Thymus (tissue), 14 donors: ENCODE measurements at places on chromosomes 16 and 17. TPM values are rescaled to one million over a fixed set of nuclear protein-coding genes. Genes with fewer than 3 reads are reported as not detected.

ELMO3 gene
- total RNA-seq, result 2.3 TPM

GRCh38 chr16:49740256-49740655 lies 115.7 kb downstream of the ZNF423 start:
- H3K36me3 ChIP-seq, result no peaks in the 10 kb centered on the region
- DNase-seq, result no peak
- no peak overlapping the region for H3K4me3 ChIP-seq
- no peak overlapping the region for H3K27ac ChIP-seq
- H3K4me1 ChIP-seq, result no peaks in the 10 kb centered on the region

DNA sequence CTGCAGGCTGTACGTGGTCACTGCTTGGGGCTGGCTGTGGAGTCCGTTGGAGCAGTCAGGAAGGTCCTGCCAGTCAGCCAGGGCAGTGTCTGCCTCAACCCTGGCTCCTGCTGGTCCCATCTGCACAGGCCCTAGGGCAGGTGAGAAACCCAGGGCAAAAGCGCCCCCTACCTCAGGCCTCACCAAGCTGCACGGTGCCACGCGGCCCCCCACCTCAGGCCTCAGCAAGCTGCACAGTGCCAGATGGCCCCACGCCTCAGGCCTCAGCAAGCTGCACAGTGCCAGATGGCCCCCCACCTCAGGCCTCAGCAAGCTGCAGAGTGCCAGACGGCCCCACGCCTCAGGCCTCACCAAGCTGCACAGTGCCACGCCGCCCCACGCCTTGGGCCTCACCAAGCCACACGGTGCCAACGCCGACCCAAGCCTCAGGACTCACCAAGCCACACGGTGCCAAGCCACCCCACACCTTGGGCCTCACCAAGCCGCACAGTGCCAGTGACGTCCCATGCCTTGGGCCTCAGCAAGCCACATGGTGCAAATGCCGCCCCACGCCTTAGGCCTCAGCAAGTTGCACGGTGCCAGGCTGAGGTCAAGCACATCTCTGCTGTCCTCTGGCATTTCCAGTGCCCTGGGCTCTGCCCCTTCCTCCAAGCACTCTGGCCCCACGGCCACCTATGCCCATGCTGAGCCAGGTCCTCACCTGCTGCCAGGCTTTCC lies 5.5 kb downstream of the TMEM204 start:
- H3K36me3 ChIP-seq, result peaks cover 11% of the 10 kb centered on the region
- no peak overlapping the region for H3K4me3 ChIP-seq
- no peak for DNase-seq
- no peaks in the 10 kb centered on the region for H3K27me3 ChIP-seq

DNA sequence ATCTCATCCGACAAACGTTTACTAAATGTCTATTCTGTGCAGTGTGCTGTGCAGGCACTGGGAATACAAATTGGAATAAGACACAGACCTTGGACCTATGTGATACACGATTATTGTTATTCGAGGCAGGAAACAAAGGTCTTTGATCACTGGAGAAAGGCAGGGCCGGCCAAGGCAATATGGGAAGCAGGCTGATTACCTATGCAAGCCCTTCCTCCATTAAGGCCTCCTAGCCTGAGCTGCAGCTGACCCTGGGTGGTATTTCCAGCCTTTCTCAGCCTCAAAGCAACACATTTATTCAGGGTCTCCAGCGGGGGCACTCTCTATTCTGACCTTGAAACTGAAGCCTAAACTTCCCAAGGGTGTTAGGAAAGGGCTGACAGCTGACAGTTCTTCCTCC lies 13.4 kb downstream of the ST6GALNAC1 start:
- H3K36me3 ChIP-seq, result no peaks in the 10 kb centered on the region
- DNase-seq, result no peak
- no peaks in the 10 kb centered on the region for H3K4me1 ChIP-seq
- H3K4me3 ChIP-seq, result no peak overlapping the region
- no peak overlapping the region for H3K27ac ChIP-seq

GRCh38 chr17:28570716-28571360 lies 486 bp downstream of the PIGS start:
- H3K27ac ChIP-seq, result peak overlapping the region; percentile 85
- no peaks in the 10 kb centered on the region for H3K27me3 ChIP-seq
- H3K4me3 ChIP-seq, result peak overlapping the region; percentile 73
- no peak for DNase-seq
- peaks cover 9% of the 10 kb centered on the region for H3K4me1 ChIP-seq

DNA sequence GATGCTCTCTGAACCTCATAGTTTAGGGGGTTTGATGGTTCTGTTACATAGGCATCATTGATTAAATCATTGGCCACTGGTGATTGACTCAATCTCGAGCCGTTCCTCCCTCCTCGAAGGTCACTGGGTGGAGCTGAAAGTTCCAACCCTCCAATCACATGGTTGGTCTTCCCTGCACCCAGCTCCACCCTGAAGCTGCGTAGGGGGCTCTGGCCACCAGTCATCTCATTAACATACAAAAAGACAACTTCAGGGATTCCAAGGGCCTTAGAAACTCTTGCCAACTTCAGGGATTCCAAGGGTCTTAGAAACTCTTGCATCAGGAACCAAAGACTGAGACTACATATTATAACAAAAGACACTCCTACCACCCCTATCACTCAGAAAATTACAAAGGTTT lies 306.5 kb upstream of the TNRC6C start:
- no peak overlapping the region for H3K4me3 ChIP-seq
- no peaks in the 10 kb centered on the region for H3K27me3 ChIP-seq
- H3K4me1 ChIP-seq, result no peaks in the 10 kb centered on the region
- no peak overlapping the region for H3K27ac ChIP-seq

GSG1L2 gene
- total RNA-seq, result not detected

DNA sequence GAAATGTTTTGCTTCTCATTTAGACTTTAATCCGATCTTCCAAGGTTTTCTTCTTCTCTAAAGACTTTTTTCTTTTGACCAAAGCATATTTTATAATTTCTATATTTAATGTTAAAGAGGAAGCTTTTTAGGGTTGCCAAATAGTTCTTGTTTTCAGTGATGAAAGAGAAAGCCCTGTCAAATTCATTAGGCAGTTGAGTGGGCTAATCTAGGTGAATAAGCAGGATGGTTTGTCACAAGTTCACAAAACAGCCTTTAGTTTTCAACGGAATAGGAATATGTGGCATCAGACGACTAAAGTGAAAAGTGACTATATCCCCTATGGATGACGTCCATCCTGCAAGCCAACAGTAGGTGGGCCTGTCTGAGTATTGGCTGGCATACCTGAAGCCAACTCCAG lies 118.8 kb downstream of the NLK start:
- no peaks in the 10 kb centered on the region for H3K36me3 ChIP-seq
- no peak overlapping the region for H3K4me3 ChIP-seq
- no peaks in the 10 kb centered on the region for H3K4me1 ChIP-seq
- H3K27ac ChIP-seq, result no peak overlapping the region
